Panc1 (cell line): ENCODE measurements at places on chromosomes 7 and 10.

GRCh38 chr7:106220307-106220706, 64.5 kb downstream of the NAMPT start:
- no peak for DNase-seq

GRCh38 chr7:69682518-69682917, 84.2 kb downstream of the AUTS2 start:
- no peak for DNase-seq

GRCh38 chr7:55187701-55188491, 169.1 kb downstream of the EGFR start:
- DNase-seq = no peak

DNA sequence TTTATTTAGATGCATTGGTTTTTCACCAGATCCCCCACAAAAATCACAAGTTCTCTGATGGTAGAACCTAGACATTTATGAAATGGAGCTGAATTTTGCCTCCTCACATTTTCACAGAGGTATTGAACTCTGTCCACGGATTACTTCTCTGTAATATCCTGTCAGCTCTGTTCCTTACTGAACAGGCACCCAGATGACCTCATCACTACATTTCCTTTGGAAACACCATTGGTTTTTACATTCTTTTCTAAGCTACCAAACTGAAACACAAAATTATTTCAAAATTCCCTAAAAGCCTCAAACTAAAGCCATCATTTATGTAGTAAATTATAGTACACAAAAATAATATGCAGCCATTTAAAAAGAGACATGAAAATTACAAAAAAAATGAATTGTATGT, 98.3 kb upstream of the KCNIP2 start:
- no peak for DNase-seq

DNA sequence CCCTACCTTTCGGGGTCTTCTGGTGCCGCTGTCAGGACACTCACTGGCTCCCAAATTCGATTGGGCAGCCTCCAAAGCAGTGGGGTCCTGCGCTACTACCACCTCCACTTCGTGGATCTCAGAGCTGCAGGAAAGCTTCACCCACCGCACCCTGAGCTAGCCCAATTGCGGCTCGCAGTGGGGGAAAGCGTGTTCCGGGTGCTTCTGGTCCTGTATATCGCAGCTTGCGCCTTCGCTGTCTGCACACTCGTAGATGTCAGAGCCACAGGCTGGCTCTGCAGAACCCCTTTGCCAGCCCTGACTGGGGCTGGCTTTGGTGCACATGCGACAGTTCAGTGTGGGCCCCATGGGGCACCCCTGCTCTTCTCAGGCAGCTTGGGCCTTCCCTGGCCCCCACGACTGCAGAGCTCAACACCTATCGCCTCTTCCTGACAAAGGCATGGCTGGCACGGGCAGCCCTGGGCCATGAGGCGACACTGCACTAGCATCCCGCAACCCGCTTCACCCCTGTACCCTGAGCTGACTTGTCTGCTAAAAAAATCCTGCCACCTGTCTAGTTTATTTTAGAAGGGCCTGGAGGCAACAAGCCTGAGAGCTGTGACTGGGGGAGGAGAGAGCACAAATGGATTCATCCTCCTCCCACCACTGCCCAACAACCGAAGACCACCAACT, 78.7 kb upstream of the ABI1 start:
- DNase-seq = no peak

DNA sequence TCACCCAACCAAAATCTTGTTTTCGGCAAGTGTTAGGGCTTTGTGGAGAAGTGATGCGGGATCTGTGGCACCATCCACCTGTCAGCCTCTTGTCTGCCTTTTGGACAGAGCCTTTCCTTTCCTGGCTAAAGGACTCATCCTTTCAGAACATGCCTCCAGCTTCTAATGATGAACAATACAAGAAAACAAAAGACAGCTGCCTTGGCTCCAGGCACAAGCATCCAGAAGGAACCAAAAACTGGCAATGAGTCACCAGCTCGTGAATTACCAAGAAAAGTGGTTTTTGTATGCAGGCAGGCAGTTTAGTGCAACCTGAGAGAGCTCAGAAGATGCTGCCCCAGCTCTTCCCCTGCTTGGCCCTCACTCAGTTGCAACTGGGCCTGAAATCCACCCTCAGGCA, 84.6 kb upstream of the NAMPT start:
- DNase-seq = no peak

DNA sequence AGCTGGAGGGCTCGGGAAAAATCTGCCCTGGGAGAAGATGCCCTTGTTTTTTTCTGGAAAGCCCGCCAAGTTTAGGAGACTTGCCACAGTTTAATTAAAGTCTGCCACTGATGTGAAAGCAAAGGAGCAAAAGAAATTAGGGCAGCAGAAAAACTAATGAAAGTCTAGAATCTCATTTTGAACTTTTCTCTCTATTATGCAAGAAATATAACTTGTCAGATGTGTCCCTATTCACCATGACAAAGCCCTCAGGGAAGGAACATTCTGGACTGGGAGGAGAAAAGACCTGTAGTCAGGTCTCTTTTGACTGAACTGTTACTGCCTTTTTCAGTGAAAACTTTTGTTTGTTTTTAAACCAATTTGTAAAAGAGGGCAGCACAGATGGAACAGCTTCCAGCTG, 715.5 kb downstream of the SORCS3 start:
- DNase-seq = no peak

GRCh38 chr7:149838224-149838991, at the start of gene ZNF862:
Gene ZNF862 (plus strand): TSS chr7:149838375. CDS start chr7:149838612, 237 bp downstream.
- peak; percentile 91 for DNase-seq

DNA sequence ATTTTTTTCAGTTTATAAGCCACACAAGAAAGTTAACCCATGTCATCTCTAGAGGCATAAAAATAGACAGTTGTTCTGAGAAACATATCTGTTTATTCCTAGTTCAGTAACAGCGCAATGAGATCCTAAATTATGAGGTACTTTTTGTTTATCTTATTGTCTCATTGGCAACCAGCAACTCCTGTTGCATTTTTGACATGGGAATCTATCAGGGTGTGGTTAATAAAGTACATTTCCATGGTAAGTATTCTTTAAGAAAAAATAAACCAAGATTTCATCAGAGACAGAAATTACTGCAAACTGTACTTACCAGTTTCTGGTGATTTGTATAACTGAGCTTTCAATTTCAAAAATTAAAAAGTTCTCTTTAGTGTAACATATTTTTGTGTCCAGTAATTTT, 9.0 kb downstream of the FAS start:
- DNase-seq = no peak

DNA sequence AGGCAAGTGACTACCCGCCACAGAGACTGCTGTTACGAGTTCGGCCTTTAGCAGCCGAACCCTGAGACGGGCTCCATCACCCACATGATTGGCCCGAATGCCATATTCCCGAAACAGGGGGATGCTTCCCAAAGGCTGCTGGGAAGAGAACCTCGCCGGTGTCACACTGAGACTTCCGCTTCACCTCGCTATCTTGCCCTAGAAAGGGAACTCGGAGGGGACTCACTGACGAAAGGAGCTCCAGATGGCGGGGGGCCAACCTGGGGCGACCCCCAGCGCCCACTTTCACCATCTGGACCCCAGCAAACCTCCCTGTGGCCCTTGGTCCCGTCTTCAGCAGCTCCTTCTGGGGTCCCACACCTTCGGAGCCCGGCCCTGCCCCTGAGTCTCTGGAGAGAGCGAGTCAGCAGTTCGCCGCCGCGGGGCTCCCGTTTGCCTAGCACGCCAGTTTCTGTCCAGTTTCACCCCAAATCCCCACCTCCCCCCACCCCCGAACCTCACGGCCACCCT, 529 bp downstream of the HPS1 start:
- no peak for DNase-seq

DNA sequence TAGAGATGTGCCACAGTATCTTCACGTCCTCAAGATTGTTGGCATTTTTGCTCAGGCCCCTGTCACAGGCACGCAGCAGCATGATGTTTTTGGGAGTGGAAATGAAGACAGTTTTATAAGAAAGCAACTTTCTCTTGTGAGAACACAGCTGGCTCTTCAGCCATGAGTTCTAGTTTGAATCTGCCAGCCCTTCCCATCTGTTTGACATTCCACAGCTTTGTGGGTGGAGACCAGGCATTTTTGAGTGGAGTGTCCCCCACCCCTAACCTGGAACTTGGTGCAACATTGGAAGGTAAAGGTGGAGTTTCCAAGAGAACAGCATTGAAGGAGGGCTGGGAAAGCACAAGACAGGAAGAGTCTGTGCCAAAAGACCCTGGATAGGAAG, 253.1 kb upstream of the IGFBP3 start:
- no peak for DNase-seq

- no peak for DNase-seq
These were observed 32.7 kb upstream of the ZNF438 start for GRCh38 chr10:31064348-31064747.

DNA sequence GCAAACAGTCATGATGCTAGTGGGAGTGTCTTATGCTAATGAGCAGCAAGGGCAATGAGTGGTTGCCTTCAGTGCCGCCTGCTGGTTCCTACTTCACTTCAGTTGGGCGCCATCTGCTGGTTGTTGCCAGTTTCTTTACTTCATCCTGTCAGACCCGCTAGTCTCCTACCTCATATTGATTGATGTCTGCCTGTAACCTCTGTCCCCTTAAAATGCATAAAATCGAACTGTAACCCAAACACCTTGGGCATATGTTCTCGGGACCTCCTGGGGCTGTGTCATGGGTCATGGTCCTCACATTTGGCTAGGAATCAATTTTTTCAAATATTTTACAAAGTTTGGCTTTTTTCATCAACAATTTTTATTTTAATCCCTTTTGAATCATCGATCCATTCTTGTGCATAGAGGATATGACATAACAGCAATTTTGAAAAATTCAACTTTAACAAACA, 62.8 kb upstream of the C7orf33 start:
- peak; percentile 51 for DNase-seq

DNA sequence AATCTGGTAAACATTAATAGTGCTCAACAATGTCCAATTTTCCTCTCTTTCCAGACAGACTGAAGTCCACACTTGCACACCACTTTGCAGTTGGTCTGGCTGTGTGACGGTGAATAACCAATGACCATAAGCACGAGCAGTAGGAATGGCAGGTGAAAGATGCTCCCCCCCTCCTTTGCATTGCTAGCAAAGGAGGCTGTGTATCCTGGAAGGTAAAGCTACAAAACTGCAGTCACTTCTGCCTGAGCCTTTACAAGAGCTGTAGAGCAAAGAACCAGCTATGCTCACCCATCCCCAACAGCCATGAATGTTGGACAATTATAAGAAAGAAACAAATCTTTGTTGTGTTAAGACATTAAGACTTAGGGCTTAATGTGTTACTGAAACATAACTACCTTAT, 178.0 kb downstream of the IPMK start:
- no peak for DNase-seq

GRCh38 chr7:36109013-36109627, 43.9 kb upstream of the EEPD1 start:
- no peak for DNase-seq

- no peak for DNase-seq
These were observed 320.6 kb downstream of the FRMD4A start for GRCh38 chr10:14010101-14010558.

DNA sequence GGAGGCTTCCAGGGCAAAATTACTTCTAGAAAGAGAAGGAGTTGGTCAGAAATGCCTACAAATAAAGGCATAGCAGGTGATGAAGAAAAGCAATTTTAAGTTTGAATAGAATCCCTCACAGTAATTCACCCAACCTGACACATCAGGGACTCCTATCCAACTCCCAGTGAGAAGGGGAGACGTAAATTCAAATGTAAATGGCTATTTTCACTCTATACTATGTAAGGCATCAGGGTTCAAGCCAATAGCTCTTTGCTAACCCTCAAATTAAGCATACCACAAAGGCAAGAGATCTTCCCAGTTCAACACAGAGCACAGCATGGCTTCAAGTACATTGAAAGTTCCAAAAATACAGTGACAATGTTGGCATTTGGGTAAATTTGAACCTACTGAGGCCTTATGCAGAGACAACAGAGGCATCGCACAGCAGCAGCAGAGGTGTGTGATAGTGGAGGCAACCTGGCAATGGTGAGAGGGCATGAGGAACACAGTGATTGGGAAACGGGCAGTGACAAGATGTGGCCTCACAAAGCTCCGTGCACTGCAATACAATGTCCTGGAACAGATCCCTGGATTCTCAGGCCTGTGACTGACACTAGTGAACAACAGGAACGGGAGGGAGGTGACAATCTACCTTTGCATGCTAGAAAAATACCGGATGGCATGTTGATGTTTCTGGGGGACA, 95.7 kb downstream of the VSTM2A start:
- no peak for DNase-seq

- DNase-seq = no peak
These were observed 772.5 kb downstream of the SUGCT start for GRCh38 chr7:40907286-40907685.

- DNase-seq = peak; percentile 94
These were observed 24.5 kb upstream of the SVIL start for GRCh38 chr10:29658984-29659965.

DNA sequence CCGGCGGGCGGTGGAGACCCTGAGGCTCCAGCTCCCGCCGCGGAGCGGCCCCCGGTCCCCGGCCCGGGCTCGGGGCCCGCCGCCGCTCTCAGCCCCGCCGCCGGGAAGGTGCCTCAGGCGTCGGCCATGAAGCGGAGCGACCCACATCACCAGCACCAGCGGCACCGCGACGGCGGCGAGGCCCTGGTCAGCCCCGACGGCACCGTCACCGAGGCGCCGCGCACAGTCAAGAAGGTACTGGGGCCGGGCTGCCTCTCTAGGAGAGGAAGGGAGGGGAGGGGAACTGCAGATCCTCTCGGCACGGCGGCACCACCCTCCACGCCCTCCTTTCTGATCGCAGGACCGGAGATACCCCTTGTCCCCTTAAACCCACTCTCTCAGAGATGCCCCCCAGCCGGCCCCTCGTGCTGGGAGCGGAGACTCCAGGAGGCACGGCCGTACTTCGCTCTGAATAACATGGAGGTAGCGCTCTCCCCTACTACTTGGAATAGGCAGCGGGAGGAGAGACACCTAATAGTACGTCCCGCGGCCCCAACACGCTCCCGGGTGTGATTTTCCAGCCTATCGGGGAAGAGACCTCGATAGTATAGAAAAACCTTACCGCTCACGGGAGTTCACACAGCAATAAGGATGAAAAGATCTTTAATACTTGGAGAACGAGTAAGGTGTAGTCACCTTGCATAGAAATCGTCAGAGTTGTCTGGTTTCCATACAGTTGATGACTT, 538 bp downstream of the AHCYL2 start:
- DNase-seq = no peak

- no peak for DNase-seq
These were observed 10.6 kb upstream of the CPVL start for GRCh38 chr7:29156907-29157452.

DNA sequence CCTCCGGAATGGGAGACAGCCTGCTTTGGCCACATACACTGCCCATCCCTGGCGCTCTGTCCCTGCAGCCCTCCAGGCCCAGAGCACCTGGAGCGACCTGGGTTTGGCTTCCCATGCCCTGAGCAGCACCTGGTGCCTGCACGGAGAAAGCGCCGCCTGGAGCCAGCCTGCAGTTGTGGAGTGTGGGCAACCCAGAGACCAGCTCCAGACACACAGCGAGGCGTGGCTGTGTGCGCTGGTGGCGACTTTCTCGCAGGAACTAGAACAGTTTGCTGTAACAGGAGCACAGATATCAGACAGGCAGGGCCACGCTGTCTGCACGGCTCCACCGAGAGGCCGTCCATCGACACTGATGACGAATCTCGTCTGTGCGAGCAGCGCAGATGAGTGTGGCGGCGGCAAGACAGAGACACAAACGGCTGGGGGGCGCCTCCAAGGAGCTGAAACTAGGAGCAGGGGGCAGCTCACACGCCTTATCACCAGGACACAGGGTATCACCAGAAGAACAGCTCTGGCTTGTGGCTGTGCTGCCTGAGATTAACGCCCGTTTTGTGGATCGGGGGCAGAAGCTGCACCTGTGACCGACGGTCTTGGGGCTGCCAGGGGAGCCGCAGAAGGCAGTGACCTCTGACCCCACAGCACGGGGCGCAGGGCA, 275.3 kb downstream of the DNAJB6 start:
- DNase-seq = no peak
